ACHN (cell line): ENCODE measurements at places on chromosomes 12 and 14.

- no peak for DNase-seq
Observed at GRCh38 chr14:77065851-77066577, 32.0 kb upstream of the CIPC start.

GRCh38 chr14:98742001-98742400 lies 530.0 kb downstream of the BCL11B start:
- no peak for DNase-seq

GRCh38 chr14:36940476-36940875 lies 231.9 kb downstream of the SLC25A21 start:
- no peak for DNase-seq

DNA sequence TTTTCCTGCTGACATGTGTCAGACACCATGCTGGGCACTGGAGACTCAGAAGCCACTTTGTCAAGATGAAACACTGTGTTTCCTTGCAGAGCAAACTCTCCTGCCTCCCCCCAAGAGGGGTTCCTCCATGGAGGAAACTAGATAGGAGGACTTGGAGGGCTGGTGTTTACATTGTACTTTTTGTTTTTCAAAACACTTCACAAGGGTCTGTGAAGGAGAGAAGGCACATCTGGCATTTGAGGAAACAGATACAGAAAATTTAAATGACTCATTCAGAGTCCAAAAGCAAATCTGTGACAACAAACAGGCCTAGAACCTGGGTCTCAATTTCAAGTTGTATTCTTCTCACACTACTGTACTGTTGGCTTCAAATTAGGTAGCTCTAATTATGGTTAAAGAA lies 6.7 kb upstream of the CDKL1 start:
- no peak for DNase-seq

DNA sequence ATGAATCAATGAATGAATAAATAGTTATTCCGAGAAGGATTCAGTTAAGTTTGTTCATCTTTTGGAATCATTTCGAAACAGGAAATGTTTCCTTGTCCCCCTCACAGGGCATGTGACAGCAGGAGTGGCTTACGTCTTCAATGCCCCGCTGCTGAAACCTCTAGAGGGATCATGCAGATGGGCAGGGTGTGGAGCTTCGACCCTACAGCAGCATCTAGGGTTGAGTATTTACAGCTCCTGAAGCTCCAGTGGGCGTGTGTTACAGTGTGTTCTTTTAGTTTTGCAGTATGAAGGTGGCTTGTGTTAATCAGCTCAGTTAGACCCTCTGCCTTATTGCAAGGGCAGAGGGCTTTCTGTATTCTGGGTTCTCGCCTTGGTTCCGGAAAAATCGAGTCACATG lies 2.6 kb downstream of the NAV3 start:
- DNase-seq = no peak

DNA sequence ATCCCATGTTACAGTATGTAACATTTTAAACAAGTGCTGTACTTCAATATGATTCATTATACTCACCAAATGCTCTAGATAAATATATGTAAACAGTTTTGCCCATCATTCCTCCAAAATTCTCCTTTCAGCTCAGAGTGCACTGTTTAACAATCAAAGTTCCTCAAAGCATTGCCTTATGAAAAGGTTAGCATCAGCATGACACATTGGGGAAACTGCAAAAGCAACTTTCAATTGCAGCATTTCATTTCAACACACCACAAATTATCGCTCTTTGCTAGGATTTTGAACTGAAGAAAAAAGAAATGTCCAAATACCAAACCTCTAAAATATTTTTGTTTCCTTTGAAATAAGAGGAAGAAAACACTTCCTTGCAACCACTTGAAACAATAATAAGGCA lies 413.2 kb downstream of the FLRT2 start:
- no peak for DNase-seq

GRCh38 chr14:56294128-56294527 lies 175.9 kb downstream of the PELI2 start:
- DNase-seq = no peak

- DNase-seq = no peak
Observed at GRCh38 chr14:90287791-90288190, 31.4 kb downstream of the PSMC1 start.

- DNase-seq = peak; percentile 6
Observed at GRCh38 chr14:69004731-69005431, 25.8 kb upstream of the ACTN1 start.

DNA sequence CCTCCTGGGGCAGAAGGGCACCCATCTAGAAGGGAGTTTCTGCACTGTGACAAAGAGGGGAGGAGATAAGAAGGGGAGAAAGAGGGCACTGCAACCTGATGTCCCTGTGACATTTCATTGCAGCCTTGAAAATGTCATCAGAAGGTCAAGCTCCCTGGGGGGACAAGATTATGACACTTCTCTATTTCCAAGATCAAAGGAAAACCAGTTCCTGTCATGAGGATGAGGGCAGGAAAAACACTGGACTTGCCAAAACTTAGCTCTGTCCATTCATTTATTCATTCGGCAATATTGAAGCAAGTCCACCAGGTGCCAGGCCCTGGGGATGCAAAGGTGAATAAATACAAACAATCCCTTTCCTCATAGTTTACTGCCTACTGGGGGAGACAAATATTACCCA lies 138.4 kb upstream of the CDKN3 start:
- DNase-seq = no peak

DNA sequence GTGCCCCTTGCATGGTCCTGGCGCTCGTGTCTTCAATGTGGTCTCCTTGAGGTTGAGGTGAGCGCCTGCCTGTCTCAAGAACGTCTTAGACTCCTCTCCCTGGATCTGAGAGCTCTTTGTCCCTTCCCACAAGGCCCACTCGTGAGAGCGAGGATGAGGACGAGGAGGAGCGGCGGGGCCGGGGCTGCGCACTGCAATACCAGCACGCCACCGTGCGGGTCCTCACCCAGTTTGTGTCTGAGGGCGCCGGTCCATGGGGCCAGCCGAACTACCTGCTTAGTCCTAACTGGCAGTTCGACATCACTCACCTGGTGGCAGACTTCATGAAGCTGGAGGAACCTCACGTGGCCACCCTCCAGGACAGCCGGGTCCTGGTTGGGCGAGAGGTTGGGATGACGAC lies 128.1 kb downstream of the SLC15A4 start:
- no peak for DNase-seq

- no peak for DNase-seq
Observed at GRCh38 chr12:107651571-107652449, 33.8 kb upstream of the PWP1 start.

DNA sequence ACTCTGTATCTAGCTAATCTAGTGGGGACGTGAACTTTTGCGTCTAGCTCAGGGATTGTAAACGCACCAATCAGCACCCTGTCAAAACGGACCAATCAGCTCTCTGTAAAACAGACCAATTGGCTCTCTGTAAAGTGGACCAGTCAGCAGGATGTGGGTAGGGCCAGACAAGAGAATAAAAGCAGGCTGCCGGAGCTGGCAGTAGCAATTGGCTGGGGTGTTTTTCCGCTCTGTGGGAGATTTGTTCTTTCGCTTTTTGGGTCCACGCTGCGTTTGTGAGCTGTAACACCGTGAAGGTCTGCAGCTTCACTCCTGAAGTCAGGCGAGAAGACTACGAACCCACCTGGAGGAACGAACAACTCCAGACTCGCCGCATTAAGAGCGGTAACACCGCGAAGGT lies 76.5 kb downstream of the SPRING1 start:
- no peak for DNase-seq

GRCh38 chr12:48160046-48160445 lies 2.7 kb upstream of the ASB8 start:
- DNase-seq = no peak

- no peak for DNase-seq
Observed at GRCh38 chr12:47850153-47851084, 30.7 kb upstream of the HDAC7 start.

GRCh38 chr12:50107416-50108268 lies 3.8 kb downstream of the GPD1 start:
- no peak for DNase-seq

DNA sequence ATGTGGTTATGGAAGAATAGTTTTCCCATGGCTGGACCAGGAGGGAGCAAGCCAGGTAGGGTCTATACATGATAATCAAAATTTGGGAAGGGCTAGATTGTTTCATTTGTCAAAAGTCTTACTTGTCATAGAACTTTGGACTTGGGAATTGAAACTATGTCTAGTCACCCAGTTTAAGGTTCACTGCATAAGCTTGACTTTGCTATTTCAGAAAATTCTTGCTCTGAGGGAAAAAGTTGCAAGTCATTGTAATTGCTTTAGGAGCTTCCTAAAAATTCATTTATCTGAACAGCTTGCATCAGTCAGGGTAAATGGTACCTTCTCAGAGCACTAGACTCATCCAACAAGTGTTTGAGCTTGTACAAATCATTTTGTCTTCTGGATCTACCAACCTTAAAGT lies 1194.7 kb downstream of the GALC start:
- DNase-seq = peak; percentile 2

- no peak for DNase-seq
Observed at GRCh38 chr12:23140710-23141109, 515.7 kb downstream of the ETNK1 start.
